ENCODE measurements at places on chromosomes 5 and 9. TPM values are rescaled to one million over a fixed set of nuclear protein-coding genes. Genes with fewer than 3 reads are reported as not detected.

The BAAT gene
- 0.58 TPM for total RNA-seq

The GKAP1 gene
- 3.6 TPM for total RNA-seq

GRCh38 chr9:75904364-75904763 lies 13.9 kb downstream of the PCSK5 start:
- DNase-seq = no peak

DNA sequence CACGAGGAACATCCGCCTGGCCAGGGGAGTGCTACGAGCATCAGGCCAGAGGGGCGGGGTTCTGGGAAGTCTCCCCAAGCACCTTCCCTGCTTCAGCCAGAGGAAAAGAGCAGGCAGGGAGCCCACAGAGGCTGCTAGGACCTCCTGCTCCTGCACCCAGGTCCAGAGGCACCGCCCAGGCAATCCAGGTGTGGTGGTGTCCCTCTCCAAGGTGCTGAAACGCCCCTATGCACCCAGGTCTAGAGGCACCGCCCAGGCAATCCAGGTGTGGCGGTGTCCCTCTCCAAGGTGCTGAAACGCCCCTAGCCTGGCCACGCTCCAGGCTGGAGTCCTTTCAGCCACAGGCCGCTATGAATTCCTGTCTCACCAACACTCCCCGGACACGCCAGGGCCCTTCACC lies 10.7 kb upstream of the UBAC1 start:
- DNase-seq = peak; percentile 96

The IRX1 gene
- 1.8 TPM for total RNA-seq

GRCh38 chr9:35729700-35730485 lies 2.1 kb downstream of the TLN1 start:
- DNase-seq = peak; percentile 90

The SPATA6L gene
- total RNA-seq = 0.39 TPM

GRCh38 chr5:1199649-1200494 lies 1.5 kb upstream of the SLC6A19 start:
- no peak for DNase-seq

The SPATA31C1 gene
- 0.08 TPM for total RNA-seq

DNA sequence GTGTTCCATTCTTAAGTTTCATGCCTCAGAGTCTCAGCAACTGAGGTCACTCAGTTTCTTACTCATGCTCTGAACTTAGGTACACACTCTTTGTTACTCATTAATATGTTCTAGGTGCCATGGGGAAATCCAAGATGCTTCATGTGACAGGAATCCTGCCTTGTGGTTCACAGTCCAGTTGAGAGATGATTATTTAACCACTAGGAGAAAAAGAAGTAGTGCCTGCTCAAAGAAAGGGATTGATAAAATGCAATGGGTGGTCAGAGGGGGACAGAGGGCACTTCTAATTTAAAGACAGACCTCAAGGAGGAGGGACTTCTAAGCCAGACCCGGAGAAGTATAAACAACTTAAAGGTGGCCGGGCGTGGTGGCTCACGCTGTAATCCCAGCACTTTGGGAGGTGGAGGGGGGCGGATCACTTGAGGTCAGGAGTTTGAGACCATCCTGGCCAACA lies 69.0 kb downstream of the UGCG start:
- no peak for DNase-seq

The ASS1 gene
- total RNA-seq = 98.1 TPM

The SH3GLB2 gene
- total RNA-seq = 64.3 TPM

DNA sequence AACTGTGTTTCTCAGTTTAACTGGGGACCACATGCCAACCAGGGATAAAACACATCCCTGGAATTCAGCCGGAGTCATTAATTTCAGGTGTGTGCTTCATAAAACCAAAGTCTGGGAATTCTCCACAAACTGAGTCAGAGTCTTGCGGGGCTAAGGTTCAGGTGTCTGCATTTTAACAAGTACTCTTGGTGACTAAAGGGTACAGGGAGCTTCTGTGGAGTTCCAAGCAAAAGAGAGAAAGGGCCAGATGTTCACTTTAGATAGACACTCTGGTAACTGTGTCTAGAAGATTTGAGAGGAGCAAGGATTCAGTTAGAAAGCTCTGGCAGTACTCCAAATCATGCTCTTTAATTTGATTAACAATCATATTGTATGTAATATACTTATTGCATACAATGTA lies 4.0 kb downstream of the NADK2 start:
- DNase-seq = no peak

All from GM23338 (cell line).